Common myeloid progenitor, CD34-positive (primary cell): ENCODE measurements at places on chromosomes 11 and 22.

DNA sequence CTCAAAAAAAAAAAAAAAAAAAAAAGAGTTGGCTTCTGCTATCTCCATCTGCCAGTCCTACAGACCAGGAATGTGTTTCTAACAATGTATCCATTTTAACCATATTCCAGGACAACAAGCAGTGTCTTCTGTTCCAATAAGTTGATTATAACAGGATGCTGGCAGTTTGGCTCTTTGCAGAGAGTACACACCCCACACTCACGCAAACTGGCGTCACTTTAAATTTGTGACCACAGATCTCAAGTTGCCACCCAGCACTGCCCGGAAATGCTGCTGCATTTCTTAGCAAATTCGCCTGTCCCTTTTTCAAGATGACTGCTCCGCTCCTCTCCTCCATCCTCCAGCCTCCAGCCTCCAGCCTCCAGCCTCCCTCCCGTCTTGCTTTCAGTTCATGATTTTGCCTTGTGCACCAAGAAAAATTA lies 44.3 kb downstream of the SCGB1A1 start:
- DNase-seq = no peak

DNA sequence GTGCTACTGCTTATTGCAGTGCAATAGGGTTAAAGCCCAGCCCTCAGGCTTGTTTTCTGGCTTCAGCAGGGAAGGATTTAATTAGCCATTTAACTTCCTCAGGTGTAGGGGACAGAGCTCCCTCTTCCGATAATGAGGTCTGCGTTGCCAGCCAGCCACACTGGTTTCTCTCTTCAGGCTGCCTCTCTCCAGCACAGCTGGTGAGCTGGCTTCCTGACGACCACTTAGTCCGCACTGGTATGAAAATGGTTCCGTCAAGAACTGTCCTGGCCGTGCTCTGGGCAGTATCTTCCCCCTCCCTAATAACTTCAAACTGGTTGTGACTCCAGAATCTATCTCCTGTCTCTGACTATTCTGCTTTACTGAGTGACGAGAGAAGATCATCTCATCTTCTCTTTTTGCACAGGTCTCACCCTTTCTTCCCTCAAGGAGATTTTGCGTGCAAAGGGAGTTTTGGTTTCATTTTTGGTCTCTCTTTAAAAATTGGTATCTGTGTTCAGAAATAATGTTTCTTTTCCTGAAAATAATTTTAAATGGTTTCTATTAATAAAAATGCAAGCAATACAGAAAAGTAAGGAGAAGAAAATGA lies 49.2 kb downstream of the CNTN5 start:
- no peak for DNase-seq

DNA sequence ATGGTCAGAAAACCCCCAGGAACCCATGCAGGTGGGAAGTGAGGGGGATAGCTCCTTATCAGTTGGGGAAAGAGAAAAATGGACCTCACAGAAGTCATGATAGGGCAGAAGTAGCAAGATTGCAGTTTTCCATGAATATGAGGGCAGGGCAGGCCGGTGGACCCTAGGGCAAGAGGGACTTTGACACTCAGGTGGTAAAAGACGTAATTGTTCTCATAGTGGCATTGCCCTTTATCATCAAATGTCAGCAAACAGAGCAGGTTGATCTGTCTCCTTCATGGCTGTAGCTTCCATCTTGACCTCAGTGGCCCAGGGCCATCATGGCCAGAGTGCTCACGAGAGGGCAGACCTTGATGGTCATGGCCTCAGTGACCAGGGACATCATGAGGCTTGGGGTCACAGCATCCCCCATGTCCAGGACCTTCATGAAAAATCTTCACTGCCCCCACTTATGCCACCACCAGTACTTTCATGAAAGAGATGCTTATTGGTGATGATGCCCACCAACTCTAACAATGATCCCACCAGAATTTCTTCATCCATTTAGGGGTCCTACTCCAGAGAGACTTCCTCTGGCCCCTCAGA lies 127.1 kb downstream of the SNX19 start:
- no peak for DNase-seq

- peak; percentile 80 for DNase-seq
These were observed 4.0 kb upstream of the WNT11 start for GRCh38 chr11:76209973-76210930.

GRCh38 chr11:131658952-131659351 lies 288.5 kb downstream of the NTM start:
- peak; percentile 71 for DNase-seq

DNA sequence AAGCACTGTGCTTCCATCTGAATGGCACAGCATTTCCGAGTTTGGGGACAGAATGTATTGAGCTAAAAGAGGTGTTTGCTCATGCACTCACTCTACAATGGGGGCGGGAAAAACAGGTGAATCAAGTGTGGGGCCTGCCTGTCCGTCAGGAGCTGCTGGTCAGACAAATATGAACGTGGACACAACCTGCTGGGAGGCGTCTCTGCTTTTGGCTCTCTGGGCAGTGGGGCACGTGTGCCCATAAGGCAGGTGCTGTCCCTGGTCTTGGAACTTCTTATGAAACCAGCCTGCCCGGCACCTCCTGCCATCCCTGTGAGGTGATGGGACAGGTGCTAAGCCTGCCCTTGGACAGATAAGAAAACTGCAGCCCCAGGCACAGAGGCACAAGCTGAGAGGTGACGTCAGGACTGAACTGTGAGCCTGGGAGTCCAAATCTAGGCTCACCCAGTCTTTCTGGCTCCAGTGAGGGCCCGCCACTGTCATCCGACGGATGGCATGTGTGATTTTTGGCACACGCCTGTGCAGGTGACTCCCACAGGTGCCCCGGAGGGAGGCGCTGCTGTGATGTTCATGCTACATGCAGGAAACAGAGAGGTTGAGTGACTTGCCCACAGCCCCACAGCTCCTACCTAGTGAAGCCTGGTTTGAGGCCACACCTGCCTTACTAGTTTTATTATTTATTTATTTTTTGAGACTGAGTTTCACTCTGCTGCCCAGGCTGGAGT lies 51.6 kb downstream of the SMIM38 start:
- no peak for DNase-seq

DNA sequence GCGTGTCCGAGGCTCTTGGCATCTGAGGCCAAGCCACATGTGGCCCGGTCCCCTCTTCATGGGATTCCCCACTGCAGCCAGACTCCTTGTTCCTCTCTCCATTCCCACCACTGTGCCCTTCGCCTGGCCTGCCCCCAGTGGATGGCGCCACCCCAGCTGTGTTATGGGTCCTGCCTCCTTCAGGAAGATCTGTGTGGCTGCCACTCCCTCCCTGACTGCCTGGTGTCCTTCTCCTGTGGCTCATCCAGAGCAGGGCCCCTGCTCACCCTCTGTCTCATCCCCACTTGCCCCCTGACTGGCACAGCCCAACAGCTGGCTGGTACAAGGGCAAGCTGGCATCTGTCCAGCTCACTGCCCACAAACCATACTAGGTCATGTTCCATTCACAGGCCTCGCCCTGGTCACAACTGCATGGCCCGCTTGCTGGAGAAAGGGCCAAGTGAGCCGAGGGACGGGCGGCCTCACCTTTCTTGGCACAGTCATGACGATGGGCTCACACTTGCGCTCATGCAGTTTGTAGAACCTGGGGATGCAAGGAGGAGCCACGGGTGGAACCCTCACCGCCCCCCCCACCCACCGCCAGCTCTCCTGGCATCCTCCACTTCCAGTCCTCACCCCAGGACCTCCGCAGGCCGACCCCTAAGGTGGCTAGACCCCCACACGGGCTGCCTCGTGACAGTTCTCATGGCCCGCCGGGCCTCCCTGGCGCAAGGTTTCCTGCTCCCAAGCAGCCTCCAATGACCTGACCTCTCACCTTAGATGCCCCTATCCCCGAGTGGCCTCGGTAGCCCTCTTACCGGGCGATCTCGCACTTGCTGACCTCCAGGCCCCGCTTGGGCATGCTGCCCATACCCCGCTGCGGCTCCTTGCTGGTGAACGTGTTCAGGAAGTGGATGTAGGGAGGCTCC lies 2.1 kb upstream of the PTPRCAP start:
- no peak for DNase-seq

- no peak for DNase-seq
These were observed 8.2 kb downstream of the AP1B1 start for GRCh38 chr22:29380032-29380781.

GRCh38 chr11:20081336-20081735 lies 78.9 kb downstream of the DBX1 start:
- DNase-seq = no peak

GRCh38 chr11:74024261-74025029 lies 15.6 kb upstream of the UCP3 start:
- DNase-seq = no peak

DNA sequence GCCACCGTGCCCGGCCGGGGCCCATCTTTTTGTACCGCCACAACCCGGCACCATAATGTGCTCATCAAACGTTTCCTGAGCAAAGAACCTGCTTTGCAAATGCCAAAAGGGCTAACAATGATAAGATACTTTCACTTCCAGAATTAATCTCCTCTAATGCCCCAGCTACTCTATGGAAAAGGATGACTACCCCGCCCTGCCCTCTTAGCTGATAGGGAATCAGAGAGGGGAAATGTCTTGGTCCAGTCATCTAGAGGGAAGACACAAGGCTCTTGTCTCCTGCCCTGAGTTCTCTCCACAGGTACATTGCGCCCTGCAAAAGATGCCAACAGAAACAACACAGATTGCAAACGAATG lies 586 bp downstream of the TTLL1 start:
- no peak for DNase-seq

- peak; percentile 74 for DNase-seq
These were observed 32.9 kb upstream of the HORMAD2 start for GRCh38 chr22:30047364-30047738.

GRCh38 chr11:17490232-17490631 lies 13.6 kb upstream of the ABCC8 start:
- DNase-seq = no peak

DNA sequence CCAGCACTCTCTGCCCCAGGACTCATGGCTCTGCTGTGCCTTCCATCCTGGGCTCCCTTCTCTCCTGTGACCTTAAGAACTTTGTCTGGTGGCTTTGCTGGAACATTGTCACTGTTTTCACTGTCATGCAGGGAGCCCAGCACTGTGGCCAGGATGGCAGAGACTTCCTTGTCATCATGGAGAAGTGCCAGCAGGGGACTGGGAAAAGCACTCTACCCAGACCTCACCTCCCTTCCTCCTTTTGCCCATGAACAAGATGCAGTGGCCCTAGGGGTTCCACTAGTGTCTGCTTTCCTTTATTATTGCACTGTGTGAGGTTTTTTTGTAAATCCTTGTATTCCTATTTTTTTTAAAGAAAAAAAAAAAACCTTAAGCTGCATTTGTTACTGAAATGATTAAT lies 2.9 kb upstream of the TTC36 start:
- no peak for DNase-seq

DNA sequence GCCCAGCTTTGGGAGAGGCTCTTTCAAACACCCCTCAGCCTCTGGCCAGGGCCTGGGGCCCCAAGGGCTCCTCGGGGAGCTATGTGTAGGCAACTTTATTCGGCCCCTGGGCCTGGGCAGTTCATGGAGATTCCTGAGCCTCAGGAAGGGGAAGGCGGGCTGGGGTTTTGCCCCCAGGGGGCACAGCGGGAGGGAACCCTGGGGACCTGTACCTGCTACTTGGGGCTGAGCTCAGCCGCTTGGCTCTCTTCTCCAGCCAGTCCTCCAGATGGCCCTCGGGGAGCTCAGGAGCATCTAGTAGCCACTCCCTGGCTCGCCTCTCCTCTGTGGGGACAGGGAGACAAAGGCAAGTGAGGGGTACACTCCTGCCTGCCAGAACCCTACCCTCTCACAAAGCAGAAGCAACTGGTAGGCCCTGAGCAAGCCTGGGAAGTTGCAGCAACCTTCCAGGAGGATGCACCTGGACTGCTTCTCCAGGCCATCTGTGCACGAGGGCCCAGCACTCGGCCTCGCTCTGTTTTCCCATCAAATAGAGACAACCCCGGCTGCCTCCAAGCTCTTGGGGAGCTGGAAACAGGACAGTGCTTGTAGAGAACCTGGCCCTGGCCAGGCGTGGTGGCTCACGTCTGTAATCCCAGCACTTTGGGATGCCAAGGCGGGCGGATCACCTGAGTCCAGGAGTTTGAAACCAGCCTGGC lies 18.5 kb downstream of the CABP7 start:
- DNase-seq = no peak

GRCh38 chr11:446891-447290 lies 3.2 kb upstream of the PTDSS2 start:
- DNase-seq = no peak

GRCh38 chr11:124211321-124211720 lies 28.2 kb downstream of the OR10D3 start:
- no peak for DNase-seq

DNA sequence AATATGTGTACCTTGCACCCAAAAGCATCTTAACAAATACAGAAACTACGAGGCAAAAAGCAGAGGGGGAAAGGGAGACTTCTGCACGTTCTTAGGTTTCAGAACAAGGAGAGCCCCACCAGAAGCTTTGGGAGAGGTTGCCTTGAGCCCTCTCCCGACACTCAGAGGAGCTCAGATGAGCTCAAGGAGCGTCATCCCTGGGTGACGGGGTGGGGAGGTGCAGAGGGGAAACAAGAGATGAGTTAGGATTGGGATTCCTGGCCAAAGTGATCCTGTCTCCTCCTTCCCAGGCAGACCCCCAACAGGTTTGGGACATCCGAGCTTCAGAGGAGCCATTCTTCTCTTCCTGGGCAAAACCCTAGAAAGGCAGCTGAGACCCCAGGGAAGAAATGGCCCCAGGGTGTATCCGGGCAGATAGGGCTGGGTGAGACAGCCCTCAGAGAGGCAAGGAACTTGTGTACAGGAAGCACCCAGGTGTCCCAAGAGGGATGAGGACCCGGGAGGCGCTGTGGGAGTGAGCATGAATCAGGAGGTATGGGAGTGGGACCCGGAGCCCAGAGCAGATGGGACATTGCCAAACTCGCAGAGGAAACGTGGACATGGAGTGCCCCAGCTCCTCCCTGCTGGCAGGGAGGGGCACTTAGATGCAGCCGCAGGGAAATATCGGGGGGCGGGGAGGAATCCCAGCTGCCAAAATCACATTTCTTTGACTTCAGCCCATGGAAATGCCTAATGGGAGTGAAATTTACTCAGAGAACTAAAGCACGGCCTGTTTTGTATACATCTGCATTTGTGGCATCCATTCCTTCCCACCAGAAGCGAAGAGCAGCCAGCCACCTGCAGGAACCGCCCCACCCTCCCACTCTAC lies 12.4 kb downstream of the C1QTNF6 start:
- no peak for DNase-seq

- no peak for DNase-seq
These were observed 54.6 kb downstream of the HIRA start for GRCh38 chr22:19376971-19377370.

DNA sequence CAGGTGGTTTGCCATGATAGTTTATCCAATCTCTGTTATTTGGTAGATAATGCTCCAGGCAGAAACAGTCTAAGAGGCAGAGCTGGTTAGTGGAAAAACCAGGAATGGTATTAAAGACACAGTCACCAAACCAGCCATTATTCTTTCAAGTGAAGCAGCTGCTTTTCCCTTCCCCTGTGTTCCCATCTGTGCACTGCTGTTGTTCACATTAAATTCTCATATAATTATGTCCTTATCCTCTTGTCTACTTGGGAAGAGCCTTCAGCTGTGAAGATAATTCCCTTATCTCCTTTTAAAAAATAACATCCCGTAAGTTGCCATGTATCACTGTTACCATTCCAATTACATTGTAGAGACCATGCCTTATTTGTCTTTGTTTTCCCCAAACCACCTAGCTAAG lies 5.2 kb upstream of the TBCEL start:
- DNase-seq = no peak
